ENCODE measurements at places on chromosomes 7 and 10.

DNA sequence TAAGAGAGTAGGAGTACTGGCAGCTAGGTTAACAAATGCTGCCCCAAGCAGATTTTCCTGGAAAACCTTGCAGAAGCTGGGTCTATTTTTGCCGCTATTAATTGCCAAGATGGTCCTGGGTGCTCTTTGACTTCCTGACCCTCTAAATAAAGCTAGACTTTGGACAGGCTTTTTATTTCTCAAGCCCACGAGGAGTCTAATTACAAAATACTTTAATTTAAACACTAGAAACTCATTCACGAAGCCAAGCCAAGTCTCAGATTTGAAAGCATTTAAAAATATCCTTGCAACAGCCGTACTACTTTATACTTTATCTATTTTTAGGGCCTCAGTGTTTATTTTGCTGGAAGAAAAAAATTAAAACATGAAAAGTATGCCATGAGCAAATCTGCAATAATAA lies 45.1 kb downstream of the TMEM26 start:
- DNase-seq = no peak

DNA sequence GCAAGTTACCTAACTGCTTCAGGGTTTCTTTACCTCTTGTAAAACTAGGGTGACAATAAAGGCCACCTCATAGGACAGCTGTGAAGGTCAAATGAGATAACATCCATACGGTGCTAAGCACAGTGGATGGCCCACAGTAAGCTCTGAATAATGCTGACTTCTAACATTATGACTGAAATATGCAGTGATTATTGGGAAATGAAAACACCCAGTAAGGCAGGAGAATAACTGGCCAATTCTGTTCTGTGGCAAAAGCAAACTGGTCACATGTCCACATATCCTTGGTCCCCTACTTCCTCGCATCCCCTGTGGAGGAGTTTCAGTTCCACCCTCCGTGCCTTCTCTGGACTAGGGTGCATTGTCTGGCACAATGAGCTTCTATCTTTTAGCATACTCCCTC lies 1.4 kb downstream of the CUBN start:
- no peak for DNase-seq

GRCh38 chr10:111113238-111113960 lies 36.6 kb downstream of the ADRA2A start:
- no peak for DNase-seq

DNA sequence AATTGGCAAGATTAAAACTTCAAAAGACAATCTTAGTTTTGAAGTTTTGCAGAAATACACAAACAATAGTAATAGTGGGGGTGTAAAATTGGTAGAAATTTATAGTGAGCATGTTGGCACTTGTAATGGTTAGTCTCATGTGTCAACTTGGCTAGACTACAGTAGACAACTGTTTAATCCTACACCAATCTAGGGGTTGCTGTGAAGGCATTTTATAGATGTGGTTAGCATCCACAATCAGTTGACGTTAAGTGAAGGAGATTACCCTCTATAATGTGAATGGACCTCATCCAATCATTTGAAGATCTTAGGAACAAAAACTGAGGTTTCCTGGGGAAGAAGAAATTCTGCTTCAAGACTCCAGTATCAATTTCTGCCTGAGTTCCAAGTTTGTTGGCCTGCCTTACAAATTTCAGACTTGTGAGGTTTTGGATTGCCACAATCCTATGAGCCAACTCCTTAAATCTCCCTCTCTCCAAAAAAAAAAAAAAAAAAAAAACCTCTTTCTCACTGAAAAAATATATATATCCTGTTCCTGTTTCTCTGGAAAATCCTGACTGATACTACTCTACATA lies 531.6 kb upstream of the IGFBP3 start:
- DNase-seq = no peak

GRCh38 chr7:42274053-42274452 lies 37.0 kb upstream of the GLI3 start:
- no peak for DNase-seq

DNA sequence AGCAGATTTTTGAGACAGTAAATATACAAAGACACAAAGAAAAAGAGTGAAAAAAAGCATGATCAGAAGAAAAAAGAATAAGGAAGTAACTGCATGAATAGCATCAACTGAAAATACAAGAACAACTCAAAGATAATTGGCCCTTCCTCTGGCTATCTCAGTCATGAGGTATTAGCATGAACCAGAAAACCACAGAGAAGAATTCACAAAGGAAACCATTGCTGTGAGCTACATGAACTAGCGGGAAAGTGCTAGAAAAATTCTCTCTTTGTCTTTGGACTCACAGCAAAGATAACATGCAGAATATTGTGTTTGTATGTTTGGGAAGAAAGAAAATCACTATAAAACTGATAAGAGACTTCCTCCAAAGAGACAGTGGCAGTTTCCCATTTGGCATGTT lies 82.9 kb downstream of the SORCS1 start:
- no peak for DNase-seq

GRCh38 chr10:60465801-60466200 lies 76.1 kb upstream of the ANK3 start:
- DNase-seq = no peak

DNA sequence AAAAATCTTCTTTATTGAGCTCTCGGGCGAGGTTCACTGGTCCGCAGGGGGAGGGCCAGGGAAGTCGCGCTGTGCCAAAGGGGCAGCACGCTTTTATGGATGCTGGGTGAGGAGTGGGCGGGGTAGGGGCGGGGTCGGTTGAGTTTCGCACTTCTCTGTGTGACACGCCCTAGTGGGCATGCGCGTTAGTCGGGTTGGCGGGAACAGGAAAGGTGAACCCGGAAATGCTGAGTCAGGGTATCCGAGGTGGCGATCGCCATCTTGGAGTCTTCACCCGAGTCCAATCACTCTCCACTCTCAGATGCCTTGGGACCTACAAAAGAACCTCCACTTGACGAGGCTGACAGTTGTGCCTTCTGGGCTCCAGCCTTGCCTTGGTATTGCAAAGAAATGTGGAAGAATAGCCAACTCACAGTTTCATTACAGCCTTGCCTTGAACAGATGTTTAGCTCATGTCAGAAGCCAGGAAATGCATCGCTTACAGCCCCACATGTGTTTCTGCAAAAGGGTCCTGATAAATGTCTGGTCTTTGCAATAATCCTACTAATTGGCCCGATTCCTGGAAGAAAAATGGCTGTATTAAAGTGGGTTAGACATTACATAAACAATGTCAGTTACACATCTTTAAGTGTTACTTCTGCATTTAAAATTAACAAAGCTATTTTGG lies 64.1 kb downstream of the AHR start:
- DNase-seq = no peak

- DNase-seq = no peak
Measured at GRCh38 chr7:38069052-38069451, 109.0 kb upstream of the STARD3NL start.

DNA sequence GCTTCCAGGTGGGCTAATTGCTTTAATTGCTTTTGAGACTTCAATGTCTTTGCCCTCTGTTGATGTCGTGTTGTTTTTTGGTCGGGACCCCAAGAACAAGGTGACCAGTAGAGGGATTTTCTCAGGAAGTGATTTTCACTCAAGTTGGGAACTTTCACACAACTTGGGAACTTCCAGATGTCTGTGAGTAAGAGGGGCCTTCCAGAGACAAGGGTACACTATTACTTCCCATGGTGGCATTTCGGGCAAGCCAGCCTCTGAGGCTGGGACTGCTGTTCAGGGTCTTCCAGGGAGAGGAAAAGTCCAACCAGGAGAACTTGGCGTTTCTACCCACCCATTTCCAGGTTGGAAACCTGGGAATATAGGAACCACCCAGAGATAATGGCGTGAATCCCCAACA lies 170.0 kb upstream of the CDCA7L start:
- no peak for DNase-seq

- DNase-seq = no peak
Measured at GRCh38 chr7:134829380-134829986, 50.0 kb downstream of the CALD1 start.

GRCh38 chr10:89838044-89838615 lies 136.7 kb downstream of the KIF20B start:
- no peak for DNase-seq

GRCh38 chr7:28890137-28890536 lies 68.0 kb downstream of the TRIL start:
- no peak for DNase-seq

- no peak for DNase-seq
Measured at GRCh38 chr10:30993155-30993554, 38.5 kb downstream of the ZNF438 start.

DNA sequence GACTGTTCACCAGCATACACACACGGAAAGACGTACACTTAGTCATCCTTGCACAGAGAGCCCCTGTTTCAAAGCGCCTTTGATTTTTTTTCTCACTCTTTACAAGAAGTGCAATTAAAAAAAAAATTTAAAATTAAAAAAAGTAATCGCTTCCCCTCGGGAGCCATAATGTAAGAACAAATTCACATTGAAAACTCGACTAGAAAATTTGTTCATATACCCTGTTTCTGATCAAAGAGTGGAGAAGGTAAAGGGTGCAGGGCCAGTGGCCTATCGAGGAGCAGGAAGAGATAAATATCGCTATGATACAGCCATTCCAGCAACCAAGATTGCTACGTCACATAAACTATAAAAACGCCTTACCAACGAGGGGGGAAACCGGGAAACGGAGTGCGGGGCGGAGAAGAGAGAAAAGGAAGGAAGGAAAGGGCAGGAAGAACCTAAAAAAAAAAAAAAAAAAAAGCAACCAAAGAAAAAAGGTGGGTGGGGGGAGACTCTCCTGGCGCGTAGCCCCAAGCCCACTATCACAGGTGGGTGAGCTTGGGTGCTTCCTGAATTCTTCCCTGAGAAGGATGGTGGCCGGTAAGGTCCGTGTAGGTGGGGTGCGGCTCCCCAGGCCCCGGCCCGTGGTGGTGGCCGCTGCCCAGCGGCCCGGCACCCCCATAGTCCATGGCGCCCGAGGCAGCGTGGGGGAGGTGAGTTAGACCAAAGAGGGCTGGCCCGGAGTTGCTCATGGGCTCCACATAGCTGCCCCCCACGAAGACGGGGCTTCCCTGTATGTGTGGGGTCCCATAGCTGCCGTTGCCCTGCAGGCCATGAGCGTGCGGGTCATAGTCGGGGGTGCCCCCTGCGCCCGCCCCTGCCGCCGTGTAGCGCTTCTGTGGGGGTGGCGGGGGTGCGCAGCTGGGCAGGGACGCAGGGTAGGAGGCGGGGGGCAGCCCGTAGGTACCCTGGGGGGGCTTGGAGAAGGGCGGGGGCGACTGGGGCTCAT lies 5.2 kb upstream of the HOXA2 start:
- DNase-seq = no peak

DNA sequence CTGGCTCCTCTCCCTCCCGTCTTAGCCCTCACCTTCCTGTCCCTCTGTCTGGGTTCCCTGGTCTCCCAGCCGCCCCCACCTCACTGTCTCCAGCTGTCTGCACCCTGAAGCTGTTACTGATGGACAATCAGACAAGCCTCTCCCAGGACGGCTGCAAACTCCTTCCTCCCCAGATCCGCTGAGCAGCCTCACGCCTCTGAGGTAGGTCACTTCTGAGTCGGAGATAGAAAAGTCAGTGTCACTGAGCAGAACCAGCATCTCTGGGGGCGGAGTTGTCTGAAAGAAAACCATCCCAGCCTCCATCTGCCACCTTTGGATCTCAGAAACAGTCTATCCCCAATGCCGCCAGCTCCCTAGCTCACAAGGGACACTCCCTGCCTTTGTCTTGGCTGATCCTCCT lies 27.4 kb downstream of the FAM241B start:
- DNase-seq = no peak

- peak; percentile 26 for DNase-seq
Measured at GRCh38 chr7:25894902-25895791, 256.9 kb upstream of the NFE2L3 start.

GRCh38 chr7:157596026-157596425 lies 259.2 kb downstream of the DNAJB6 start:
- no peak for DNase-seq

DNA sequence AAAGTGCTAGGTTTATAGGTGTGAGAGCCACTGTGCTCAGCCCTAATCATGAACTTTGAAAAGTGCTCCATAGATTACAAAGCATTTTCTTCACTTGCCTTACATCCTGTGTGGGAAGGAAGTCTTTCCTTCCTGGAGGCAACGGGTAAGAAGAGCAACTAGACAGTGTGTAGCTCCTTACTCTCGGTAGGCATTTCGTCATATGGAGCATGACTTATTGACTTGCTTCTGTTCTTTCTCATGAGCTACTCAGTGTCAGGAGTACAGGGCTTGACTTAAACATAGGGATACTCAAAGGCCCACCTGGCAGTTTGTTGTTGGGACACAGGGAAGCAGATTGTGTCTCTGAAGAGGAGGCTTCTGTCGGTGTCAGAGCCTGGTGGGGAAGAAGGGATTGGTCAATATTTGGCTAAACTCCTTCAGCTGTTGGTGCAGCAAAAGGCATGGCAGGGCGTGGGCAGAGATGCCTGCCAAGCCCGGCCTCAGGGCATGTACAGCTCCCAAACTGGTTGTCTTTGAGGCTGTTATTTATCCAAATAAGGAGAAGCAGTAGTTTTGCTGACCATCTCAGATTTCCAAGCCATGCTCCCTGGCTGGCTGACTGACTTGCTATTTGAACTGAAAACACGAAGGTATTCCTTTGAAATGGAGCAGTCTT lies 248.9 kb downstream of the KIAA1217 start:
- no peak for DNase-seq

DNA sequence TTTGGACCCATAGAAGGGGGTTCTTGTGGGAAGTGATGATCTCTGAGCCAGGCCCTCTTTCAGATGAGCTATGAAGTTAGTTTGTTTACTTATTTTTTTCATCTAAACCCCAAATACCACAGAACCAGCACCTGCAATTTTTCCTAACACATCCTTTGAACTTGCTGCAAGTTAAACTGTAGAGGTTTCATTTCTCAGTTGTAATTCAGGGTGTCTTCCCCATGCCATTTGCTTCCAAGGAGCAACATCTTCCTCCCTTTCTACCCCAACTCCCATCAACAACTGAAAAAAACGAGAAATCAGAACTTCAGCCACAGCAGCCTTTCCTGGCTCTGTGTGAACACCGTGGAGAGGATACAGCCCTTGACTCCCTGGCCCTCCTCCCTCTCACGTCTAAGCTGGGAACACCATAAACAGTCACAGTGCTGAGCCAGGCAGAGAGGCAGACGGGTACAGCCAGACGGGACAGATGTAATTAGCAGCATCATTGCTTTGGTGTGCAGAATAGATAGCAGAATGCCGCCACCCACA lies 63.6 kb downstream of the RGS10 start:
- no peak for DNase-seq
